ENCODE measurements at places on chromosomes 11 and 22. TPM values are rescaled to one million over a fixed set of nuclear protein-coding genes. Genes with fewer than 3 reads are reported as not detected.

- DNase-seq: no peak
These were observed 6.2 kb downstream of the PDGFB start for GRCh38 chr22:39238561-39238960.

GRCh38 chr11:27187075-27187847 lies 146.6 kb downstream of the BBOX1 start:
- no peak for DNase-seq

GRCh38 chr11:93972790-93973189 lies 48.4 kb upstream of the HEPHL1 start:
- no peak for DNase-seq

The GAS2 gene
- total RNA-seq: 0.90 TPM

The TXNRD2 gene
- total RNA-seq: 16.4 TPM
